ENCODE measurements at places on chromosomes 11 and 22.

DNA sequence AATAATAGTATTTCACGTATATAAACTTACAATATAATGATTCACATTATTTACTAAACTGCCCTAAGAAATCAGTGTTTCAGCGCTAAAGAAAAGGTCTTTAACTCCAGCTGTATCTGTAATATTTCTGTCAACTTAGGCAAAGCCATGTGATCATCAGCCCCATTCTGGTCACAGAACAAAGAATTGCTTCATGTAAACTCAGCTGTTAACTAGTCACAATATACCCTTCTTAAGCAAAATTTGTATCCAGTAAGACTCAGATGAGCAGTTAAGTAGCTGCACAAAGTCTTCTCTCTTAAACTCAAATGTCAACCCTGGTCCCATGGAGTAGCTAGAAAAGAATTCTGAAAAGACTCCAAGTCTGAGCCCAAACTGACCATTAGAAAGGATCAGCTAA, 26.6 kb downstream of the HPS5 start:
- no peak for DNase-seq

DNA sequence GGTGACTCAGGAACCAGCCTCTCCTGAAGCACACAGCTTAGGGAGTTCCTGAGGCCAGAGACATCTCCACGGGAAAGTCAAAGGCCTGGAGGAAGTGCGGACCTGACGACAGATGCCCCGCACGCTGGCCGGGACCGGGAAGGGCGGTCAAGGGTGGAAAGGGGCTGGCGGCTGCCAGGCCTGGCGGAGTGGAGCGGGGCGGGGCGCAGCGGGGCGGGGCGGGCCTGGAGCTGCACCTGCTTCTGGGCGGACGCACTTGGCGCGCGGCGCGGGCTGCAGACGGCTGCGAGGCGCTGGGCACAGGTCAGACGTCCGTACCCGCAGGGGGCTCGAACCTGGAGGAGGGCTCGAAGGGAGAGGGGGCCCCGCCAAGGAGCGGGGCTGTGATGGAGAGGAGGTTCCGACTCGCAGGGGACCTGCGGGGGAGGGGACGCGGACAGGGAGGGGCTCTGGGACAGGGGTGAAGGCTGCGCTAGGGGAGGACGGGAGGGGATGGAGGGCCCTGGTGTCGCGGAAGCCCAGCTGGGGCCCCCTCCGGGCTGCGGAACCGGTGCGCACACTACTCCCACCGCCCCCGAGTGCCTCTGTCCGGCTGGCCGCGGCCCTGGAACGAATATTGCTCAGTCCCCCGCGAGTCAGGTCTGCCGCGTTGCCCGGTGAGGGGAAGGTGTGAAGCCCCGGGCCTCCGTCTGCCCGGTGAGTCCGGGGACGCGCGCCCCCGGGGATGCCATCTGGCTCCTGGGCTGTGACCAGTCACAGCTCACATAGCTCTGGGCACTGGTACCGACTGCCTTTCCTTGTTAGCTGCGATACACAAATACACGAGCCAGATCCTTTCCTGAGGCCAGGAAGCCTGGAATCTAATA, at the start of gene TMEM45B:
TSS of gene TMEM45B (plus strand) at position 253 of the 866 bp plus-strand sequence. CDS start 36,635 bp downstream, outside the sequence.
- peak; percentile 59 for DNase-seq

DNA sequence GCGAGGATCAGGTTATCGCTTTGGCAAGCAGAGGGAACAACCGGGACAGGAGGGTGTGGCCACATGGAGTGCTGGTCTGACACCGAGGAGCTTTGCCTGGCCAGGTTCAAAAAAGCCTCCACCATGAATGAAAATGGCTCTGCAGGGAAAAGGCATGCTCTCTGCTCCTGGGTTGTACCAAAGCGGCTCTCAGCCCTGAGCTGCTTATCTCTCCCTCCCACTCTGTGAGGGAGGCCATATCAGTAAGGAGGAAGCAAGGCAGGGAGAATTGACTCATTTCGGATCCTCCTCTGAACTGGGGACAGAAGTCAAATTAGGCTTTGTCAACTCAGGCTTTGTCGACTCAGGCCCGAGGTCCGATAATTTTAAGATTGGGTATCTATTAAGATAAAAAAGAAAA, 82.9 kb upstream of the CRTAM start:
- no peak for DNase-seq

DNA sequence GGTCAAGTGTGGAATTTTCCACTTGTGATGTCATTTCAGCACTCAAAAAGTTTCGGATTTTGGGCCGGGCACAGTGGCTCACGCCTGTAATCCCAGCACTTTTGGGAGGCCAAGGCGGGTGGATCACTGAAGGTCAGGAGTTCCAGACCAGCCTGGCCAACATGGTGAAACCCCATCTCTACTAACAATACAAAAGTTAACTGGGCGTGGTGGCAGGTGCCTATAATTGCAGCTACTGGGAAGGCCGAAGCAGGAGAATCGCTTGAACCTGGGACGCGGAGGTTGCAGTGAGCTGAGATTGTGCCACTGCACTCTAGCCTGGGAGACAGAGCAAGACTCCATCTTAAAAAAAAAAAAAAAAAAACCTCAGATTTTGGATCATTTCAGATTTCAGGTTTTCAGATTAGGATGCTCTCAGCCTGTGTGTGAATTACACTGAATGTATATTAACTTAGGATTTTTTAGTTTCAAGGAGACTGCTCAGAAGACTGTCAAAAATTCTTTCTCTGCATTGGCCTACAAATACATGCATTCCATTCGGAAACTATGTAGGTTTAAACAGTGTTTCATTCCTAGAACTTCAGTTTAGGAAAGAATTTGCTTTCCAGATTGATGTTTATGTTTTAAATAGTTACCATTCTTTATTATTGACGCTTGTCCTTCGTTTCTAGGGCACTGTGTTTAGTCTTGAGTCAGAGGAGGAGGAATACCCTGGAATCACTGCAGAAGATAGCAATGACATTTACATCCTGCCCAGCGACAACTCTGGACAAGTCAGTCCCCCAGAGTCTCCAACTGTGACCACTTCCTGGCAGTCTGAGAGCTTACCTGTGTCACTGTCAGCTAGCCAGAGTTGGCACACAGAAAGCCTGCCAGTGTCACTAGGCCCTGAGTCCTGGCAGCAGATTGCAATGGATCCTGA, 48.0 kb downstream of the BID start:
- DNase-seq: no peak

- no peak for DNase-seq
These were observed 6.3 kb downstream of the OSBPL5 start for GRCh38 chr11:3158821-3159220.

GRCh38 chr11:12066799-12067508, 43.4 kb upstream of the MICAL2 start:
- DNase-seq: no peak

DNA sequence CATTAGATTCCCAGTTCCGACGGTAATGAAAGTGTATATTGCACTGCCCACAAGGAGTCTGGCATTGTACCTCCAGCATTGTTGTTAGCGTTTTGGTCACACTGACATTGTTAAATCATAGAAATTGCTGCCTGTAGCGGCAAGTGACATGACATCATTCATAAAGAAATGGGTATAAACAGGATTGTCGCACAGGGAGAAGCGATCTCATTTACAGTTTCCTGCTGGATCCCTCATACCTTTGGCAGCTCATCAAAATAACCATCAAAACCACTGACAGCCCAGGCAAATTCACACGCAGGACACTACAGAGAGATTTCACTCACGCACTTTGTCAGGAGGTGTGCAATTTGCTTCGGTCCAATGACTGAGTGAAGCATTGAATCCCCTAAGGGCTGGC, 3.5 kb downstream of the HTR3B start:
- no peak for DNase-seq

DNA sequence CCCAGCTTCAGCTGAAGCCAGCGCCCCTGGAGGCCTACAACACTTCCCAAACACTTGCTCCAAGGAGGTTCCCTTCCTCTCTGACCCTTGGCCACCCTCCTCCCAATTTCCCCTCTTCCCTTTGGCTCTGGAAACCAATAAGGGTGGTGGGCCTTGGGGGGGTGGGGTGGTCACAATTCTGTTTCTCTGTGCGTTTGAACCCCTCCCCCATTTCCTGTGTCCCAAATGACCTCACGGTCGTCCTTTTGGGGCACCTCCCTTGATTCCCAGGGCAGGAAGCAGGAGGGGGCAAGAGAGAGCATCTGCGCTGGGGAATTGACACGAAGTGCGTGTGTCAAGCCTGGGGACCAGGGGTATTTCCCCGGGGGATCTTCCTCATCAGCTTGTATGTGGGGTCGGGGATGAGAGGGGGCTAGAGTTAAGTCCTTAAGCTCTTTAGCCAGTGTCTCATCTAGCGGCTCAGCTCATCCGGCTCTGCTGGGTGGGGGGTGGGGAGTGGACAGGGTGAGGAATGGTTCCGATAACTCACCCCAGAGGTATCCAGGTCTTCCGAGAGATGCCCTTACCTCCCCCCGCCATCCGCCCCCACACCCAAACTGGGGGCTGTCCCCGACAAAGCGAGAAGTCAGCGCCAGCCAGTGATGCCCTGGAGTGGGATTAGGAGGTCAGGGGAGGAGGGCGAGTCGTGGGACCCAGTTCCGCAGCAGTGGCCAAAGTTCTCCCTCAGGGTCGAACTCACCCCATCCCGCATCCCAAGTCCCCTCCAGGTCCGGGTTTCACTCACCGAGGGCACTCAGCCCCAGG, 587 bp downstream of the ESAM start:
- no peak for DNase-seq

DNA sequence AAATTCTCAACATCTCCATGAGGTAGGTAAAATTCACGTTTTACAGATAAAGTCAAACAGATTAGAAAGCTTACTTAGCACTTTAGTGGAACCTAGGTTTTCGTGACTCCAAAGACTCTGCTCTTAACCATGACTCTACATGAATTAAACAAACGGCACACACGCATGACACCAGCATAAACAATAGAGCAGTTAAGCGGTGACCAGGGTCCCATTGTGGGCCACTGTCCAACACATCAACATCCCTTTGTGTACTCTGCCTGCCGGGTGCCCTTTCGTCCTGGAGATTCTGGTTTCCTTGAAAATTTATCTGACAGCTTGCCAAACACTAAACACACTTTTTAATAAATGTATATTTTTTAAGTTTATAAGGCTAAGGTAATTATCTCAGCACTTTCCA, 941.7 kb downstream of the OPCML start:
- no peak for DNase-seq

- DNase-seq: no peak
These were observed 5.0 kb downstream of the CAPN1 start for GRCh38 chr11:65186701-65187100.

DNA sequence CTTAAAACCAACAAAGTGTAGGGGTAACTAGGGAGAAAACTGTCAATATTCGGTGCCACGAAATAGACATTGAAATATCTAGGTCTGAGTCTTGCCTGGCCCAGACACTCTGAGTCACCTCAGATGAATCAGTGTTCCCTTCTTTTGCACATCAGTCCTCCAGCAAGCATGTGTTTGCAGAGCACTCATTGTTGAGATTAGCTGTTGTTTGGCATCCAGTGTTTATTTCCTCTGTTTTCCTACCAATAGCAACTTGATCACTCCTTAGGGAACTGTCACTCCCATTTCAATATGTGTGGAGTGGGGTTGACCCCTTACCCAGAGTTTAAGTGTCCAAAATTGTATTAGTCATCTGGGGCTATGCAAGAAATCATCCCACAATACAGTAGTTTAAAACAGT, 4.7 kb upstream of the ASCC2 start:
- no peak for DNase-seq

GRCh38 chr11:65071907-65072630, 11.8 kb downstream of the CDCA5 start:
- DNase-seq: no peak

DNA sequence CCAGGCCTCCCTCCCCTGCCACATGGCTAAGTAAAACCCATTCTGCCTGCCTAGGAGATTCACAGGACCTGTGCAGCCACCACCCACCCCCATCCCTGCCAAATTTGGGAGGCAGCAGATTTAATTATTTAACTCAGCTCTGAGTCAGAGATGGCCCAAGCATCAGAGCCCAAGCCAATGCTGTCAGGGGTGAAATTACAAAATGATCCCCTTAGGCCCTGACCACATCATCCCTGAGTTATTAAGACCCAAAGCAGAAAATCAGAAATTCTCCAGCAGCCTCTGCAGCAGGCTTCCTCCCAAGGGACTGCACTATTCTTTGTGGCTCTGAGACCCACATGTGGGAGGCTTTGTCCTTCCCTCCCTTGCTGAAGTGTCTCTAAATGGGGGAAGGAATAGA, 52.8 kb upstream of the RRAS2 start:
- no peak for DNase-seq

DNA sequence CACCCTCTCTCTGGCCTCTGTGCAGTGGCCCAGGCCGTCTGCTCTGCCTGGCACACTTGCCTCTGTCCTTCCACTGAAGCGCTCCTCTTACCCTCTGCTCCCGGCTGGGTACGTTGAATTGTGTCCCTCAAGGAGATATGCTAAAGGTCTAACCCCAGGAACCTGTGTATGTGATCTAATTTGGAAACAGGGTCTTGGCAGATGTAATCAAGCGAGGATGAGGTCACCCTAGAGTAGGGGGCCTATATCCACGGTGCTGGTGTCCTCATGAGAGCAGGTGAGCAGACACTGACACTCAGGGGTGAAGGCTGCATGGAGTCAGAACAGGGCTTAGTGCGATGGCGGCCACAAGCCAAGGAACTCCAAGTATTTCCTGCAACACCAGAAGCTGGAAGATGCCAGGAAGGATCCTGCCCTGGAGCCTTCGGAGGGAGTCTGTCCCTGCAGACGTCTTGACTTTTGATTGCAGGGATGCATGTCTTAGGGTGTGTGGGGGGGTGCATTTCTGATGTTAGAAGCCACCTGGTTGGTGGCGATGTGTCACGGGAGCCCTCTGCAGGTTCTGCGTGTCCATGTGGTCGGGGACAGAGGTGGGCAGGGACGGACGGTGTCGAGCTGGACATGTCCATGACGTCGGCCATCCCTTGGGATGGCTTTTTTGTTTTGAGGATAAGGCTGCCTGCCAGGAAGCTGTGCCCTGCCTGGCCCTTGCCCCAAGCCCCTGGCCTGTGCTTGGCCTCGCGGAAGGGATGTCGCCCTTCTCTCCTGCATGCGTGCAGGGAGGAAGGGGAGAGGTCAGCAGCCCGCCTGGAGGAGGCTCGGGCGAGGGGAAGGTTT, 68.6 kb downstream of the LRP5 start:
- DNase-seq: no peak

GRCh38 chr11:17915500-17916143, 97.2 kb downstream of the SERGEF start:
- no peak for DNase-seq

- no peak for DNase-seq
These were observed 13.0 kb upstream of the TBX1 start for GRCh38 chr22:19747551-19747950.

DNA sequence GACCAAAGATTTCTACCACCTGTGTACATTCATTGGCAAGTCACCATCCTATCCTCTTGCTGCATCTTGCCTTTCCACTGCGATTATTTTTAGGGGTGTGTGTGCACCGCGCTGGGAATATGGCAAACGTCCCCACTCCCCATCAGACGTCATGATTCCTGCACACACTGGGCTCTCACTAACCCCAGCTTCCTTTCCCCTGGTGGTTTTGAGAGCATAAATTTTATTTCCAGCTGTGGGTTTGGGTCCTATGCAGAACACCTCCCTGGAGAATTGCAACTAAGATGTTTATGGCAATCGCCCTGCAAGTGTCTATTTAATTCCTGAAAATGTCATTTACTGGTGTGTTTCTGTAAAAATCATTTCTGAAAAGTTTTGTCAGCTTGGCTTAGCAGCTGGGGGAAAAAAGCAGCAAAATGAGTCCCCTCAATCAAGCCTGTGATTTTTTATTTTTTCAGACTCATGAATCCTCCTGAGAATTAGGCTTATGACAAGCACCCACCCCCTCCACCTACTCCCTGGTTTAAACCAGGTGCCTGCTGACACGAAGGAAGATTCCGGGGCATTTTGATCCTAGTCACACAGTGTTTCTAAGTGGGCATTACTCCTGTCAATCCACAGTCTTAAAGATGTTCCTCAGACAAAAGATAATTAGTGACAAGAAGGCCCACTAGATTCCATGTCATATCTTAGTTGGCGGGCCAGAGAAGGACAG, 23.8 kb downstream of the UPB1 start:
- no peak for DNase-seq
